ENCODE measurements at places on chromosomes 7 and 10.

GRCh38 chr7:158492367-158492764 is 95.3 kb downstream of the PTPRN2 start:
- DNase-seq, result no peak

- DNase-seq, result no peak
These were observed 60.3 kb downstream of the PLXDC2 start for GRCh38 chr10:19876570-19876969.

DNA sequence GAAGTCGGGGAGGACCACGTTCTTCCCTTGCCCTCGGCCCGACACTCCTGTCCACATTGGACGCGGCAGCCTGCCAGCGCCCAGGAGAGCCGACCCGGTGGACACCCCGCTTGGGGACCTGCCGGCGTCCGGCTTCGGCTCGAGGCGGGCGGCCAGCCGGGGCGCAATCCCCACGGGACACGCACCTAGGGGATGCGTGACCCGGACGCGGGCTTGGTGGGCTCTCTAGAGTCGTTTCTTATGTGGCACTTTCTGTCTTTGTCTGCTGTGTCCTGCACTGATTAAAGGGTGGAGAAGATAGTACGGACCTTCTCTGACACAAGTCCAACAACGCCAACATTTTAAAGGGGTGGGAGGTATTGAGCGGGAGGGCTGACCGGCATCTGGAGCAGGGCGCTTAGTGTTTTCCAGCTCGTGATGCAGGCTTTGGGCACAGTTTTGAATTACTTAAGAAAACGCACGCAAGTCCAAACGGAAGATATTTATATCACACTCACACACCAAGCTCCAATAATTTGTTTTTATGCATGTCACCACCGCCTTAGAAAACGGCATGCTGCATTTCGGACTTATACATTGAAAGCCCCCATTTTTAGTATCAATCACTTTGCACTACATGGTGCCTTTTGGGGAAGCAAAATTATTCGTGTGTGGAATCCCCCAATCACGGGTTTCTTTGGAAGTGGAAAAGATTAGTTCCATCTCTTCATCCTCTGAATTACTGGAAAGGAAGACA is 3.9 kb upstream of the SPAG6 start:
- no peak for DNase-seq

DNA sequence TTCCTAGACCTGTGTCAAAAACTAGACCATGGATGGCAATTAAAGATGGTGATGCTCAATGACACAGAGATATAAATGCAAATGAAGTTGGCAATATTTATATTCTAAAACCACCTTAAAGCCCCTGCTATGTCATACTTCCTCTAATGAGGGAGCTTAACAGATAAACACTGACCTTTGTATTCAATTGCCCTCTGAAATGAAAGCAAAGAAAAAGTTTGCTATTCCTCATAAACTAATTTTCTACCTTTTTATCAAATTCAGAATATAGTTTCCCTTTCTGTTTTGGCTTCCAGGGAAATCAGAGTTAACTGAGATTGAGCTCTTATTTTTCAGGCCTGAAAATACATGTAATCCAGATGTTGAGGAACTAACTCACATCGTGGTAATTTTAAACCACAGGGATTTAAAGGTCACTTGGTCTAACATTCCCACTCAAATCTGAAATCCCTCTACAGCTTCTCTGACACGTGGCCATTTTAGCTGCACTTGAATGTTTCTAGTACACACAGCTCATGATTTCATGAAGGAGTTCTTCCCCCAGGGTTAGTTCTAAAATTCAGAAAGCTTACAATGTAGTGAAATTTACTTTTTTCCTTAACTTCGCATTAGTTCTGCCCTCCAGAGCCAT is 37.9 kb upstream of the ABCB5 start:
- DNase-seq, result no peak

Measured in activated CD8-positive, alpha-beta memory T cell treated with anti-CD3 and anti-CD28 coated beads for 1 hour (primary cell).